ENCODE measurements at places on chromosomes 5 and 9.
A peak's percentile ranks its signal among the peaks of the same experiment; 100 is the strongest.

- DNase-seq = peak; percentile 0
These were observed 91.1 kb upstream of the RNF180 start for GRCh38 chr5:64074533-64074932.

GRCh38 chr5:74382987-74383593, 257.4 kb downstream of the ENC1 start:
- no peak for DNase-seq

GRCh38 chr5:111478898-111479297, 33.4 kb downstream of the STARD4 start:
- DNase-seq = no peak

DNA sequence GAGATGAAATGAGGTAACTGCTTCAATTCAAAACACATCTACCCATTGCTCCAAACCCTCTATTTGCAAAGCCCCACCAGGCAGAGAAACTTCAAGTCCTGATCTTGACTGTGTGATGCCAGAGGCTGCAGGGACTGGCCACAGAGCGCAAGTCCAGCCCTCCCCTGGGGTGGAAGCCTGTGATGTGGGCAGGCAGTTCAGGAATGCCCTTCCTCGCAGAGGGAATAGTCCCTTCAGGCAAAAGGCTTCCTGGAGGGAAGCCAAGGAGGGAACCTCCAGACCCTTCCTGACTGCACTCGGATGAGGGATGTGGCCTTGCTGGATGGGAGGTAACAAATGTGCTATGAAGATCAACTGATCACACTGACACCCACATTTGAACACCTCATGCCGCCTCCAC, 131.2 kb downstream of the SLIT3 start:
- no peak for DNase-seq

DNA sequence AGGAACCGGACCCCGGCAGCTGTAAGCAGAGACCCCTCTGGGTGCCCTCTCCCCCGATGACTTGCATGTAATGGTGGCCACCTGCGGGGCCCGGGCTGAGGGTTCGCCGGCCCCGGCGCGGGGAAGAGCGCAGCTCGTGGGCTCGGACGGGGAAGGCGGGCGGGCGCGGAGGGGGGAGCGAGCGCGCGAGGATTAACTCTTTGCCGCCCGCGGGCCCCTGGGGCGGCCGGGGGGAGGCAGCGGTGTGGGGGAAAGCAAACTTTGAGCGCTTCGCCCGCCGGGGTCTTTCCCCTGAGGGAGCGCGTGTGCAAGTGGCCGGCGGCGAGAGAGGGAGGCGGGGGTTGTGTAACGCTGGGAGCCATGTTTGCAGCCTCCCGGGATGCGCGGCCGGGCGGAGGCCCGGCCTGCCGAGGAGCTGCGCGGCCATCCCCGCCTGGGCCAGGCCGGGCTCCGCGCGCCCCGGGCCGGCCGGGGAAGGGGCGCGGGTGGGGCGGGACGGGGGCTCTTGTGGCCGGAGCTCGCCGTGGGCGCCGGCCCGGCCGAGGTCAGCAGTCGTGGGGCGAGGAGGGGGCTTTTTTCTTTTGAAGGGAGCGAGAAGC, 547 bp downstream of the ANP32B start:
- DNase-seq = no peak

DNA sequence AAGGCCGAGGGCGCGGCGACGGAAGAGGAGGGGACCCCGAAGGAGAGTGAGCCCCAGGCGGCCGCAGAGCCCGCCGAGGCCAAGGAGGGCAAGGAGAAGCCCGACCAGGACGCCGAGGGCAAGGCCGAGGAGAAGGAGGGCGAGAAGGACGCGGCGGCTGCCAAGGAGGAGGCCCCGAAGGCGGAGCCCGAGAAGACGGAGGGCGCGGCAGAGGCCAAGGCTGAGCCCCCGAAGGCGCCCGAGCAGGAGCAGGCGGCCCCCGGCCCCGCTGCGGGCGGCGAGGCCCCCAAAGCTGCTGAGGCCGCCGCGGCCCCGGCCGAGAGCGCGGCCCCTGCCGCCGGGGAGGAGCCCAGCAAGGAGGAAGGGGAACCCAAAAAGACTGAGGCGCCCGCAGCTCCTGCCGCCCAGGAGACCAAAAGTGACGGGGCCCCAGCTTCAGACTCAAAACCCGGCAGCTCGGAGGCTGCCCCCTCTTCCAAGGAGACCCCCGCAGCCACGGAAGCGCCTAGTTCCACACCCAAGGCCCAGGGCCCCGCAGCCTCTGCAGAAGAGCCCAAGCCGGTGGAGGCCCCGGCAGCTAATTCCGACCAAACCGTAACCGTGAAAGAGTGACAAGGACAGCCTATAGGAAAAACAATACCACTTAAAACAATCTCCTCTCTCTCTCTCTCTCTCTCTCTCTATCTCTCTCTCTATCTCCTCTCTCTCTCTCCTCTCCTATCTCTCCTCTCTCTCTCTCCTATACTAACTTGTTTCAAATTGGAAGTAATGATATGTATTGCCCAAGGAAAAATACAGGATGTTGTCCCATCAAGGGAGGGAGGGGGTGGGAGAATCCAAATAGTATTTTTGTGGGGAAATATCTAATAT, 58.1 kb downstream of the BASP1 start:
- DNase-seq = no peak

- no peak for DNase-seq
These were observed 75.0 kb downstream of the NDFIP1 start for GRCh38 chr5:142183561-142183960.

- no peak for DNase-seq
These were observed 13.0 kb downstream of the SQSTM1 start for GRCh38 chr5:179833709-179834070.

- no peak for DNase-seq
These were observed 6.1 kb downstream of the PITX1 start for GRCh38 chr5:135027697-135028615.

GRCh38 chr9:91197232-91198181, 164.2 kb downstream of the AUH start:
- DNase-seq = peak; percentile 90

Measured in AML-193 (cell line).